ENCODE measurements at places on chromosomes 5 and 9. TPM values are rescaled to one million over a fixed set of nuclear protein-coding genes. Genes with fewer than 3 reads are reported as not detected.

Gene PNPLA7
- total RNA-seq: 0.21 TPM

Gene FBXW5
- 171 TPM for total RNA-seq

Gene C5orf58
- 2.4 TPM for total RNA-seq

Gene HBEGF
- 55.7 TPM for total RNA-seq

Gene ANKRD34B
- total RNA-seq: not detected

Gene PCDHB15
- total RNA-seq: 0.10 TPM

Gene MYMK
- total RNA-seq: not detected

GRCh38 chr9:128298535-128299482, 22.7 kb downstream of the SWI5 start:
- no peak for DNase-seq

- peak; percentile 73 for DNase-seq
These were observed 64.5 kb downstream of the EPB41L4B start for GRCh38 chr9:109256336-109256735.

- no peak for DNase-seq
These were observed 81.7 kb upstream of the SMC5 start for GRCh38 chr9:70177121-70177520.

DNA sequence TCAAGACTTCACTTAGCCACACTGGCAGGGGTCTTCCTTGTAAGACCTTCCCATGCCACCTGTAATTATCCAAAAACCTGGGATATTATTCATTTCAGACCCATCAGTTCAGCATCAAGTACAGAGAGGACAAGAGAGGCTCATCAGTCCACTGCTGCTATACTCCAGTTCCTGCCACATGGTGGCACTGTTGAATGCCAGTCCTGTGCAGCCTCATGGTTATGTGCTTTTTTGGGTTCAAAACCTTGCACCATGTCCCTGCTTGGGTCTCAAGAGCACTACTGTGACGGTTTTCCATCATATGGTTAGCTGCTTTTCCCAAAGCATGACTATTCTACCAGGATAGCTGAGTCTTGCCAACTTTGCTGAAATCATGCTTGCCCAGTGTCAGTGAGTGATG, 8.5 kb downstream of the PTGS1 start:
- DNase-seq: no peak

GRCh38 chr9:133477992-133478850, 678 bp downstream of the SLC2A6 start:
- DNase-seq: no peak

DNA sequence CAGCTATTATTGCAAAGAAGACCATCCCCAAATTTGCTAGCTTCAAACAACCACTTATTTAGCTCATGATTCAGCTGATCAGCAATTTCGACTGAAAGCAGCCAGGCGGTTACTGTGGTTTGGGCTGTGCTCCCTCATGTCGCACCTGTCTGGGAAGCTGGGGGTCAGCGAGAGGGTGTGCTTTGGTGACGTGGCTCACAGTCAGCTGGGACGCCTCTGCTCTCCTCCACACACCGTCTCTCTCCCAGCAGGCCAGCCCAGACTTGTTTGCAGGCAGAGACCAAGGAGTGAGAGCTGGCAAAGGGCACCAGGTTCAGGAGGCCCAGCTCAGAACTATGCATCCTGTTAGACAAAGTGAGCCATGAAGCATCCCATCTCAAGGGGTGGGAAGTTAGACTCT, 140.9 kb downstream of the SYK start:
- no peak for DNase-seq

- peak; percentile 44 for DNase-seq
These were observed 20.4 kb downstream of the GNPDA1 start for GRCh38 chr5:141992349-141992963.
